ENCODE measurements at places on chromosomes 1 and 21.

DNA sequence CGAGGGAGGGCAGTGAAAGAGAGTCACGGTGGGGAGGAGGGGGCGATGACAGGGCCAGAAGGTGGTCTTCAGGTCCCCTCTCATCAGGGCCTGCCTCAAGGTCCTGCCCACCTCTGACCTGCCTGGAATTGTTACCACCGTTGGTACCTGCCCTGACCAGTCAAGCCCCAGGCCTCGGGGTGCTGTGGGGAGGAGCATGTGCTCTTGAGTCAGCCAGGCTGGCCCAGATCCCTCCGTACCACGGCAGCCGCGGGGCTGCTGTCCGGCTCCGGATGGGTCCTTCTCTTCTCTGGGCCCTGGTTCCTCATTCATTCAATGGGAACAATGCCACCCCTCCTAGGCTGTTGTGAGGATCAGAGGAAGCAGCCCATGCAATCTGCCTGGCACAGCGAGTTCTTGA, 22.0 kb downstream of the SERINC2 start:
- DNase-seq, result no peak

DNA sequence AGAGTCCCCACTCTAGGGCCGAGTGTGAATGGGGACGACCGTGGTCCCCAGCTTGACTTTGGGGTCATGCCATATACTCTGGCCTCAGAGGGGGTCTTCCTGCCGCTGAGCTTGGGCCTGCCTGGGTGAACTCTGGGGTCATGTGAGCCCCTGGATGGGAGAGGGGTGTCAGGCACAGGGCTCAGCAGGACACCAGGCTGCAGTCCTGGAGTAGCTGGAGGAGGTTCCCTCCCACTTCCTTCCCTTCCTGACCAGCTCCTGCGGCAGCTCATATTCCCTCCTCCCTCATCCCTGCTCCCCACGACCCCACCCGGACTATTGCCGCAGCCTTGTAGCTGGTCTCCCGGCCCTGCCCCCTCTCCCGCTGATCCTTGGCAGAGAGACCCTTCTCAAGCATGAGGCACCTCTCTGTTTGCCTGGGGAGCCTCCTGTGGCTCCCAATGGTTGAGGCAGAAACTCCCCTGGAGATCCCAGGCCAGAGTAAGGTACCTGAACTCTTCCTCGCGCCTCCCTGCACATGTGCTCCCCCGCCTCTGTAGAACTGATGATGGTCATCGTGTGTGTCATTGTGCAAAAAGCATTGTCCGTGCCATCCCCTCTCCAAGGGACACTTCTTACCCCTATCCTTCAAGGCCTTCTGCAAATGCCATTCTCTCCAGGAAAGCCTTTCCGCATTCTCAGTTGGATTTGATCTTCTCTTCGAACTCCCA, 1.8 kb downstream of the TNFRSF1B start:
- DNase-seq, result no peak

GRCh38 chr1:94949681-94950661, 23.1 kb upstream of the CNN3 start:
- DNase-seq, result no peak

- DNase-seq, result peak; percentile 25
Observed at GRCh38 chr1:30191154-30191702, 532.2 kb downstream of the MATN1 start.

- DNase-seq, result no peak
Observed at GRCh38 chr21:40641042-40641441, 205.9 kb downstream of the DSCAM start.

DNA sequence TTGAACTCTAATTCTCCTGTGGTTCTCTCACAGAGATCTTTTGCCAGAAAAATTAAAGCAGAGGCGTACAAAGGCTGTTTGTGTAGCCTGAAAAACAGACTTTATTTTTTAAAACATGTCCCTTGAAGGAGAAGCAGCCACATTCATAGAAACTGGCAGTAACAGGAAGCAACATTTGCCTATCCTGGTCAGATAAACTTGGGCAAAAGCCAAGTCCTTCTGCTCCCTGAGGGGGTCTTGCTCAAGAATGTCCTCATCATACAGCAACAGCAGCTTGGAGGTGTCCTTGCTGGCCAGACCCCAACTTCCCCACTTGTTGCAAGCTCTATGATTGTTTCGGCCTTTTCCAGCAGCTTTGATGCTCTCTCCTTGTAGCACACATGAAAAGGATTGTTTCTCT, 36.3 kb downstream of the MSTO1 start:
- DNase-seq, result no peak

GRCh38 chr1:114756009-114756892, 1.5 kb downstream of the CSDE1 start:
- no peak for DNase-seq

- DNase-seq, result no peak
Observed at GRCh38 chr1:30407865-30408580, 315.4 kb downstream of the MATN1 start.

- DNase-seq, result no peak
Observed at GRCh38 chr1:226293553-226293920, 15.4 kb downstream of the LIN9 start.

GRCh38 chr1:220458936-220459335, 69.0 kb upstream of the MARK1 start:
- DNase-seq, result peak; percentile 3

DNA sequence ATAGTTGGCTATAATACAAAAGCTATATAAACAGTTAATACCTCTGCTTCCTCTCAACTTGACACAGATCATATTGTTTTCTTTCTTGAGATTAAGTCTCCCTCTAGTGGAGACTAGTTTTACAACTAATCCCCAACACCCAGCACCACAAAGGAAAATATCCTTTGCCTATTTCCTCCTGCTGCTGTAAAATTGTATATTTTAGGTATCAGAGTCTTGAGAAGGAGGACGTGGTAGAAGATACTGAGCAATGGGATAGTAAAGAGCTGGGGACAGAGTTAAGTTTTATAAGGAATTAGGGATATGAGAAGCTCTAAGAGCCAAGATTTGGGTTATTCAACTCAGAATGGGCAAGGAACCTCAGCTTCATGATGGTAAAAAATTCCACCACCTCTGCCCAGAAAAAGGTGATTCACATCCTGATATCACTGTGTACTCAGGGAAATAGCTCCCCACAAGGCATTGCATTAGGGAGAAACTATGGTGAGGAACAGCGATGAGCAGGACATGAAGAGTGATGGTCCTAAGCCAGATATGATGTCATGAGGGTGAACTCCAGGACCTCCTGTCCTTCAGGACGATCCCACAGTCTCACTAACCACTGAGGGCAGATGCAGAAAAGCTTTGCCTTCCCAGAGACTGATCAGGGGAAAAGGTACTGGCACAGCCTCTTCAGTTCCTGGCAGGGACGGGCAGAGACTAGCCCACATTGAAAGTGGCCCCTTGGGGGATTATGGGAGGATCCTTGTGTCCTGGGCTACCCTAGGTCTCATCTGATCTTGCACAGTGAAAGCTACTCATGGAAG, 14.7 kb upstream of the CFAP126 start:
- DNase-seq, result no peak

DNA sequence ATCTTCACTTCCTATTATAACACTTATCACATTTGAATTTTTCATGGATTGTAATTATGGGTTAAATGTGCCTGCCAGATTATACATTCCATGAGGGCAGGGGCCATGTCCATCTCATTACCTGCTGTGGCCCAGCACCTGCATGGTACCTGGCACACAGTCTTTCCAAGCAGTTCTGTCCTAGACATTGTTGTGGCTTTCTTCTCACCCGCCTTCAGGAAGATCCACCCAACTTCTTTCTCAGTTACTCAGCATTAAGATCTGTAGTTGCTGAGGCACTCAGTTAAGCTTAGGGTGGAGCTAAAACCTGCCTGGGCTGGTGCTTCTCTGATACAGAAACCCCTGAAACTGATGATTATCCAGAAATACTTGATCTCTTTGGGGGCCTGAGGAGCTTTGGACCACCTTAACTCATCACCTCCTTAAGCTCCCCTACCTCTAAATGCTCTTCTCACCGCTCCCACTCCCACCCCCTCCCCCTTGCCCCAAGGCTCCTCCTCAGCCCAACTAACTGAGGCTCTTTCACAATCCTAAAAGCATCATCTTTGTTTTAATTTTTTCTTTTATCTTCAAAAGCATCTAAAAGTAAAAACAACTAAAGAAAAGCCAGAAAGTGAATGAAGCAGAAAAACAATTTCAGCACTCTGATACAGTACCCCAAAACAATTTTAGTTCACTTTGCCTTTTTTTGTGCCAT, 190.6 kb downstream of the FGGY start:
- no peak for DNase-seq

DNA sequence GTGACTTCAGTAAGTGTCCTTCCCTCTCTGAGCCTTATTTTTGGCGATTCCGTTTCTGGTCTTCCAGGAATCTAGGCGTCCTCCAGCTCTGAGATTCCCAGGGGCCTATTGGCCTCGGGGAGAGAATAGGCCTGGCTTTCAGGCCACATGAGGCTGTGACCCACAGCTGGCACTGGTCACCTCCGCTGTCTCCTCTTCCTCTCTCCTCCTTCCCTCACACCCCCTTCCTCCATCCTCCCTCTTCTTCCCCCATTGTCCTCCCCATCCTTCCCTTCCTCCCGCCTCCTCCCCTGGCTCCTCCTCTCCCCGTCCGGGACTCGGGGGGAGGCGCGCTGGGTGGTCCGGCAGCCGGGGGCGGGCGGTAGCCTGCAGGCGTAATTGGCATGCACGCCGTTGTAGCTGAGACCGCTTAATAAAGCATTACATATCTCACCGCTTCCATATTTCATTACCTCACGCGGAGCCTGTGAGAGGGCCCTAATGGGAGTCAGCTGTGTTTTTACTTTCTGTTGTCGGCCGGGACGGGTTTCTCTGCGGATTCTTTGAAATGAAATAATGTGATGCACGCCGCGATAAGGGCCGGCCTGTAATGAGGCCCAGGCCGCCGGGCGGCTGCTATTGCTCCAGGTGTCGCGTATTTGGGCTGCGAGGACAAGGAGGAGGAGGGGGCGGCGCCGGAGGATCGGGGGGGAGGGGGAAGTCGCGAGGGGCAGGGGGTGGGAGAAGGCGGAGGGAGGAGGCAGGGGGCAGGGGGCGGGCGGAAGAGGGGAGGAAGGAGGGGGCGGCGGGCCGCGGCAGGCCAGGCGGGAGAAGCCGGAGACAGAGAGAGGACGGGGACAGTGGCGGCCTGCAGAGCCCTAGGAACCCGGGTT, 95.3 kb downstream of the FOXD2 start:
- peak; percentile 56 for DNase-seq

- no peak for DNase-seq
Observed at GRCh38 chr1:226446094-226446493, 38.2 kb upstream of the PARP1 start.

DNA sequence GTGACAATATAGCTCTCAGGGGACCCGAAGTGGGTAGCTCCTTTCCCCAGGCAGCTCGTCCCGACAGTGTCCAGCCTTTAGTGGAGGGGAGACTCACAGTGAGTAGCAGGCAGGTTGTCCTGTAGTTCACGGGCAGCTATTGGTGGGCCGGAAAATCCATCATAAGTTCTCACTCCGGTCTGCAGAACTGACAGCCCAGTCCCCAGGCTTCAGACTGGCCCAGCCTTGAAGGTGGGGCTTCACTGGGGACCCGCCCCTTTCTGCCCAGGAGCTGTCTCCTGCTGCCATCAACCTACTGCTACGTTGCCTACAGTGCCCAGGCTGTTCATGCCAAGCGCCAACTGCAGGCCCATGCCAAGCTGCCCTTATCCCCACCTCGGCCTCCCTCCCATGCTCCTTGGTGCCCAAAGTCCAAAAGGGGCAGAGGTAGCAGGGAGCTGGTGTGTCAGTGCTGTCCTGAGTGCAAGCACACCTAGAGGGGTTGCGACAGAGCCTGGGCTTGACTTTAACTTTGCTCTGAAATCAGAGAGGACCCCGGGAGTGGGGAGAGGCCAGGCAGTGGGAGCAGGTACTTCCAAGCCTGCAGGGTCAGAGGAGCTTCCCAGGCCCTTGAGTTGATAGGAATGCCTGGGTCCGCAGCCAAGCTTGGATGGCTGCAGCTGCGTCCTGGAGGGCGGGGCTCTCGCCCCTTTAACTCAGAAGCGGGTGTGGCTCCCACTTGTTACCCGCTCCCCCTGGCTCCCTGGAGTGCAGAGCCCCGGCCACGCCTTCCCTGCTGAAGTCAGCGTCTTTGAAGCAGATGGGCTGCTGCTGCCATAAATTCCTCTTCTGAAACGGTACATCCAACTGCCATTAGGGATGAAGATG, 1144.3 kb upstream of the NCAM2 start:
- no peak for DNase-seq

DNA sequence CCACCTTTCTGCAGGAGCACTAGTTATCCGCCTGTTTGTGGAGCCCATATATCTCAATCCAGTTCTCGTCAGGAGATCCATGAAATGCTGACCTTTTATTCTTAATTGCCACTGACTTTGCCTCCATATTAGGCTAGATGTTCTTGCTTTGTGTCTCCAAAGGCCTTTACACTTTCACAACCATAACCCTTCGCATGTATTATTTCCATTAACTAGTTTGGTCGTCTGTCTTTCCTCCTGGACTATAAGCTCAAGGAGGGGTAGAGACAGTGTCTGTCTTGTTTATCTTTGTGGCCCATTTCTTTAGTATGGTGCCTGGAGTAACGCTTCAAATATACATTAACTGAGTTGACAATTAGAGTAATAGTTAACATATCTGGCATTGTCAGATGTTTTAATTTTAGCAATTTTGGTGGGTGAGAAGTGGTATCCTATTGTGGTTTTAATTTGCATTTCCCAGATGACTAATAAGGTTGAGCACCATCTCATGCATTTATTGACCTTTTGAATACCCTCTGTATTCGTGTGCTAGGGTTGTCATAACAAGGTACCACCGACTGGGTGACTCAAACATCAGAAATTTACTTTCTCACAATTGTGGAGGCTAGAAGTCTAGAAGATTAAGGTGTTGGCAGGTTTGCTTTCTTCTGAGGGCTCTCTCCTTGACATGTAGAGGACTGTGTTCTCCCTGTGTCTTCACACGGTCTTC, 21.7 kb upstream of the IL12RB2 start:
- no peak for DNase-seq

- no peak for DNase-seq
Observed at GRCh38 chr1:28266920-28267322, 7.6 kb downstream of the SESN2 start.

- DNase-seq, result no peak
Observed at GRCh38 chr21:14353726-14354125, 29.2 kb downstream of the HSPA13 start.

GRCh38 chr1:175499595-175500382, 243.6 kb downstream of the TNR start:
- no peak for DNase-seq

DNA sequence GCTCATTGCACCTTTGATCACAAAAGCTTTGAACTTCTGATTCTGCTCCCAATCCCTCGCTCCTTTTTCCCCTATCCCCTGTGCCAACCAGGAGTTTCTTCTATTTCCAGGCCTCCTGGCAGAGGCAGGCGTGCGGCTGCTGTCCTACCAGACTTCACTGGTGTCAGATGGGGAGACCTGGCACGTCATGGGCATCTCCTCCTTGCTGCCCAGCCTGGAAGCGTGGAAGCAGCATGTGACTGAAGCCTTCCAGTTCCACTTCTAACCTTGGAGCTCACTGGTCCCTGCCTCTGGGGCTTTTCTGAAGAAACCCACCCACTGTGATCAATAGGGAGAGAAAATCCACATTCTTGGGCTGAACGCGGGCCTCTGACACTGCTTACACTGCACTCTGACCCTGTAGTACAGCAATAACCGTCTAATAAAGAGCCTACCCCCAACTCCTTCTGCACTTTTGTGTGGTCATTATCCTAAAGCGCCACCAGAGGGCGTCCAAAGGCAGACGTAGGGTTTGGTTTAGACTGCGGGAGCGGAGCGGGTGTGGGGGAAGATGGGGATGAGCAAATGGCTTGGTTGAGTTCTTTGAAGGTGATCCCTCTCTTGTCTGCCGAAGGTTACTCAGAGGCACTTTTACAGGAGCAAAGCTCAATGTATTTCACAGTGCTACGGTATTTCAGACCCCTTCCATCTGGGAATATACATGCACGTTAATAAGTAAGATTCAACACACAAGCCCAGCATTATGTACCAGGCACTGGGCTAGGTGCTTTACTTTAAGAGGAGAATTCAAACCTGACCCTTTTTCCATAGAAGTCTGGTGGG, 24.7 kb downstream of the HMGCS2 start:
- peak; percentile 47 for DNase-seq
